HFFc6 (cell line): ENCODE measurements at places on chromosomes 2 and 18. TPM values are rescaled to one million over a fixed set of nuclear protein-coding genes. Genes with fewer than 3 reads are reported as not detected.
A peak's percentile ranks its signal among the peaks of the same experiment; 100 is the strongest.

- no peak for DNase-seq
Measured at GRCh38 chr18:22868831-22869230, 64.3 kb upstream of the RBBP8 start.

GRCh38 chr2:134361648-134362047, 107.8 kb downstream of the MGAT5 start:
- no peak for DNase-seq

DNA sequence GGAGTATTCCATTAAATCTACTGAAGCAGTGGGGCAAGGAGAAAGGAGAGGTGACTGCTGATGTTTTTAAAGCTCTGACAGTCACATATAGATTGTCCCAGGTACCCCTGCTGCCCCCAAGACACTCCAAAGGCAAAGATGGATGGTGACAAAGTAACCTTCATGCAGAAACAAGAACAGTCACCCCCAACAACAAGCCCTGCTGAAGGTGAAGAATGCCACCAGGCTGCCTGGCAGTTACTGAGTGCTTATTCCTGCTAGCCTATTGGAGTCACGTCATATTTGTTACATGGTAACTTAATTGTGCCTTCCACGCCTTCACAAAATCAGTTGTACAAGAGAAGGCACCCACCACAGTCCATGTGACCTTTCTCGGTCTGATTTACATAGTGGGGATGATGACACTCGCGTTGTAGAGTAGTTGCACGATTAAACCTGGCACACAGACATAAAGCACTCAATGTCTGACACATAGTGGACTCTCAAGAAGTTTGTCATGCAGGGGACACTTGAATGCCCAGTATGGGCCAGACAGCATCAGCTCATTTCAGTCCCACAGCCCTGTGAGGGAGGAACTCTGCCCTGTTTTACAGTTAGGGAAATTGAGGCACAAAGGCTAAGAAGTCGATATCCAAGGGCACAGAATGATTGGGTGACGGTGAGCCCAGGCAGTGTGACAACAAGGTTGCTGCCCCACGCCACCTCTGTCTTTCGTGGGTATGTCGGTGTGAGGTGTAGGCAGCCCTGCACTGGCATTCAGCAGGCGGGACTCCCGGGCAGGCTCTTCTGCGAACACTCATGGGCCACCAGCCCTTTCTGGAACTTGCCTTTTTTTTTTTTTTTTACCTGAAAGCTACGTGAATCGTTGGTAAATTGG, 62.7 kb downstream of the ZCCHC2 start:
- DNase-seq: no peak

- no peak for DNase-seq
Measured at GRCh38 chr2:128753321-128753720, 434.7 kb upstream of the HS6ST1 start.

DNA sequence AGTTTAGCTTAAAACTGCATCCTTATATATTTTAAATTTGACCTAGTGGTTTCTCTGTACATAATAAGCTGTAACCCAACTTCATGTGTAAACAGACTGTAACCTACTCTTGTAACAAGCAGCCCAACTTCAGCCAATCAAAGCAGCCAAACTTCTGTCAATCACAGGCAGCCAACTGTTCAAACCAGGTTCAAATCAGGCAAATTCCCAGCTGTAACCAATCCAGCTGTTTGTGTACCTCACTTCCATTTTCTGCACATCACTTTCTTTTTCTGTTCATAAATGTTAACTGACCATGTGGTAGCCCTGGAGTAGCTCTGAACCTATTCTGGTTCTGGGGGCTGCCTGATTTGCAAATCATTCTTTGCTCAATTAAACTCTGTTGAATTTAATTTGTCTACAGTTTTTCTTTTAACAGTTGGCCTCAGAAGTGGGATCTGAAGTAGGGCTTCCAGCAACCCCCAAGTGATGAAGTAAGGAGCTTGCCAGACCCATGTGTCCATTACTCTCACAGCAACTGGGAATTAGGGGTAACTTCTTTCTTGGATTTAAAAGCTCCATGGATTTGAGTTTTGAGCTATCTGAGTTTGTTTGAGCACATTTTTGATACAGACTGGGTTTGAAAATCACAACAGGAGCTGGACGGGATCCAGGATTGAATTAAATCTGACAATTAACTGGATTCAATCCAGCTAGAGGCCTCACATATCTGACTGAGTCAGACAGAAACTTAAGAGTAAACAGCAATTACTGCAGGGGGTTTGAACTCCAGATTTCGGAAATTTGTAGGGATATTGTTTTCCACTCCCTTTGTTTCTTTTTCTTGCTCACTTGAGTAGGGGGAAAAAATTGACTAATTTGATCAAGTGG, 1569.7 kb upstream of the SLC39A10 start:
- DNase-seq: no peak

GRCh38 chr18:7856733-7857132, 289.6 kb downstream of the PTPRM start:
- peak; percentile 25 for DNase-seq

DNA sequence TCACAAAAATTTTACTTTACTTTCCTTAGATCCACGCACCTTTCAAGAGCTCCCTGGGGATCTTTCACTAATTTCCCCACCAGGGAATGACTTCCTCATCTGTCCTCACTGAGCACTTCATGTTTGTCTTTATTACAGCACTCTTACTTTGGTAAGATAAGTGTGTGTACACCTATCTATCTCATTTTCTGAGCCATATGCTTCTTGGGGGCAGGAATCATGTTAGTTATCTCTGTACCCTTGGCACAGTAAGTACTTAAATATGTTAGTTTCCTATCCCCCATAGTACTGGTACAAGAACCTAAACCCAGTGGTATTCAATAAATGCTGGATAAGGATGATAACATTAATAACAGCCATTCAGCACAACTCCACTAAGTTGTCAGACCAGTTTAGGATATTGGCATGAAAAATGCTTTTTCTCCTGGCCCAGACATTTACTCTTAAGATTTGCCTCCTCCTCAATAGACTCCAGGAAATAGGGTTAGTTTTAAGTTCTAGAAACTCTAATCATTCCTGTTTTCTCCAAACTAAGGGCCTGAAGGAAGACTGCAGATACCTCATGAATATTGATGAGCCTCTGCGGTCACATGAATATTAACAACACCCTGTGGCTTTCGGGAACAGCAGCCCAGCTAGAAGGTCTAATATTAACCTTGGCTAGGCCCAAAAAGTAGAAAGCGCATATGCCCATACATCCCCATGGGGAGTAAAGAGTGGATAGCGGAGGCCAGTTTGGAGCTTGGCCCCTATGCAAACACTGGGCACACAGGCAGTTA, 38.2 kb downstream of the NHEJ1 start:
- DNase-seq: no peak

DNA sequence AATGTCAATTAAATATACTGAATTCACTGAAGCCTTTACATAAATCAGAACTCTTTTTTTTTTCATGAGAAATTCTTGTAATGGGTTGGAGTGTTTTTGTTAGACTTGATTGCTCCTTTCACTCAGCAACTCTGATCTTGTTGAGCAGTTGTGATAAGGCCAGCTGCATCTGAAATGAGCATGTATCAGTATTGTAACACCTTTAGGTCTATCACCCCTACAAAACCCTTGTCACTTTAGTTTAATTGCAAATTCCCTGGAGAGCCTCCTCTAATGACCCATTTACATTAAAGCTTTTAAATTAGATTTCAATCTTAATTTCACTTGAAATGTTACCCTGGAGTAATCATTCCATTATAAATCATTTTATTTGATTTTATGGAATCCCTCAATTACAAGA, 346.8 kb upstream of the TCF4 start:
- DNase-seq: no peak

DNA sequence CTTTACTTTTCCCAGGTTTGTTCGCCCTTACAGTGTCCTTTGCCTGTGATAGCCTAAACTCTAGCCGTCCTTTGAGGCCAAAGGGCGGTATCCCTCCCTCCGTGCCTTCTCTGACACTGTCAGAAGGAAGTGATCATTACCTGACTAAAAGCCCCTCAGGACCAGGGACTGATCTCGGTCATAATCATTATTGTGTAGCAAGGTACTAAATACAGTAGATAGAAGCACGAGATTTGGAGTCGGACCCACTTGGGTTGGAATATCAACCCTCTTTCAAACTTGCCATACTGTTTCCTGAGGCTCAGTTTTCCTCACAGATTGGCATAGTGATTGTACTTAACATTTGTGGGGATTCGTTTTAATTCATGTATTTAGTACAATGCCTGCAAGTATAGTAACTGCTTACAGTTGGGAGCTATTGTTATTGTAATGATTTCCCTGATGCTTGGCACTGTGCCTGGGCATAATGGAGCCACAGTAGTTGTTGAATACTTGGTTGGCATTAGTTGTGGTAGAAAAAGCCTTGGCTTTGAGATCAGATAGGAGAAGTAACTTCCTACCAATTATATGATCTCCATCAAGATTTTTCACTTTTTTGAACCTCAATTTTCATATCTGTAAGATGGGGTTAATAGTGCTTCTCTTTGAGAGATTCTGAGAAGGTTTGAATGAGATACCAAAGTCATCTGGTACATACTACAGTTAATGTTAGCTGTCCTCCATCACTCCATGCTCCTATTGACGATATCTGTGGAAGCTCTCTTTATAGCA, 836 bp downstream of the STK11IP start:
- DNase-seq: no peak

The EPB41L3 gene
- 1.3 to 16.4 TPM (median 11.3 TPM) in 3 replicates for total RNA-seq

The HTR2B gene
- 0.10 to 0.33 TPM in 2 of 3 replicates, not detected in the other for total RNA-seq

The MYL12A gene
- 420 to 713 TPM (median 501 TPM) in 3 replicates for total RNA-seq

The IL1F10 gene
- total RNA-seq: not detected in 3 replicates
